Left cardiac atrium (tissue), 4 donors: ENCODE measurements at places on chromosomes 1 and 21.

- no peak for DNase-seq
These were observed 220.5 kb downstream of the PTPRU start for GRCh38 chr1:29456685-29457435.

DNA sequence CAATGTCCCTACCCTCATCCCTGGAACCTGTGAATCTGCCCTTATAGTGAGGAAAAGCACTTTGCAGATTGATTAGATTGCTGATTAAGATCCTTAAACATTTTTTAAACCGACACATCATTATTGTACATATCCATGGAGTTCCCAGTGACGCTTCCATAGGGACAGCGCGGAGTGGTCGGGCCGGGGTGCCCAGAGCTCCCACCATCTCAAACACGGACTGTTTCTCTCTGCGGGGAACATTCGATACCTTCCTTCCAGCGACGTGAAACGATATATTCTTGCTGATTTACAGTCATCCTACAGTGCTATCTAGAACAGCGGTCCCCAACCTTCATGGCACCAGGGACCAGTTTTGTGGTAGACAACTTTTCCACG, 4.0 kb downstream of the KRTAP10-12 start:
- no peak for DNase-seq

DNA sequence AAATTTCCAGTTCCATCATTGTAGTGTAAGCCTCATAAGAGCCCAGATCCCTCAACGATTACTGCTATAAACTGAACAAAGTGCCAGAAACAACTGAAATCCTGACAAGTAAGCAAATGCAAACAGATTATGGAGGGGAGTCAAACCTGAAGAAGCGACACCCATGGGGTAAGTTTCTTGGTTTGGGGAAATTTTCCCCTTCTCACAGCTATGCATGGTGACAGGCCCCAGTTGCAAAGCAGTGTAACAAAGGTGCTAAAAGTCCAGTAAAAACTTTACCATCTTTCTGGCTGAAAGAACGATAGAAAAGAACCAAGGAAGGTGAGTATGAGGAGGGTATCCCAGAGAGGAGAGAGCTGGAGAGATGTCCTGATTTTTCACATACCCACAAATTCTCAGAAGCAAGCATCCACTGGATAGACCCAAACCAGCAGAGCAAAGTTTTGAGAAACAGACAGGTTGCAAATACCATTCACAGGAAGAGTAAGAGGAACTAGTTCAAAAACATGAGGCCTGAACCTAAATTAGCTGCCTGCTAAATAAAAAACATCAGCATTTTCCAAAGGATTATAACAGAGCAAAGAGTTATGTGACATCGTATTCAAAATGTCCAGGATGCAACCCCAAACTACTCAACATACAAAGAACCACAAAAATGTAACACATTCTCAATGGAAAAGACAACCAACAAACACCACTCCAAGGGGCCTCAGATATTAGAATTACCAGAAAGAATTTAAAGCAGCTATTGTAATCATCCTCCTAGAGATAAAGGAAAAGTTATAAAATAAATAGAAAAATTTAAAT, 14.5 kb downstream of the SCYL3 start:
- no peak for DNase-seq

GRCh38 chr1:186559601-186560116, 98.7 kb upstream of the PDC start:
- no peak for DNase-seq

GRCh38 chr1:236002025-236002390, 62.9 kb downstream of the NID1 start:
- no peak for DNase-seq

DNA sequence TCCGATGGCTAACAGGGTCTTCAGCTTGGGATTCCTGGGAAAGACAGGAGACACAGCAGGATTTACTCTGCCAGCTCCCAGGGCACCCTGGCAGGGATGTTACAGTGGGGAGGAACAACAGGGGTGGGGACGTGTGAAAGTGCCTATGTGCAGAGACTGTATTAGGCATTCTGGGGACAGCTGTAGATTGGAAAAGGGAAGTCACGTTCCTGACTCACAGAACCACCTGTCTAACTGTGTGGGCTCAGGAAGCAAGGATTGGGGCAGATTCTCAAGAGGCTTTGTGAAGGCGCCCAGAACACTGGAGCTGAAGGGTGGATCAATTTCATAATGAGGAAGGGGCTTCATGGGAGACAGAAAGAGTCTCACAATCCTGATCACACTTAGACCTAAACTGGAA, 4.4 kb downstream of the CHIT1 start:
- no peak for DNase-seq

GRCh38 chr1:22471610-22472009, 20.0 kb downstream of the ZBTB40 start:
- DNase-seq = no peak
